ENCODE measurements at places on chromosomes 4 and X.
A peak's percentile ranks its signal among the peaks of the same experiment; 100 is the strongest.

- no peak for DNase-seq
Observed at GRCh38 chrX:9948406-9948805, 18.8 kb upstream of the CLDN34 start.

DNA sequence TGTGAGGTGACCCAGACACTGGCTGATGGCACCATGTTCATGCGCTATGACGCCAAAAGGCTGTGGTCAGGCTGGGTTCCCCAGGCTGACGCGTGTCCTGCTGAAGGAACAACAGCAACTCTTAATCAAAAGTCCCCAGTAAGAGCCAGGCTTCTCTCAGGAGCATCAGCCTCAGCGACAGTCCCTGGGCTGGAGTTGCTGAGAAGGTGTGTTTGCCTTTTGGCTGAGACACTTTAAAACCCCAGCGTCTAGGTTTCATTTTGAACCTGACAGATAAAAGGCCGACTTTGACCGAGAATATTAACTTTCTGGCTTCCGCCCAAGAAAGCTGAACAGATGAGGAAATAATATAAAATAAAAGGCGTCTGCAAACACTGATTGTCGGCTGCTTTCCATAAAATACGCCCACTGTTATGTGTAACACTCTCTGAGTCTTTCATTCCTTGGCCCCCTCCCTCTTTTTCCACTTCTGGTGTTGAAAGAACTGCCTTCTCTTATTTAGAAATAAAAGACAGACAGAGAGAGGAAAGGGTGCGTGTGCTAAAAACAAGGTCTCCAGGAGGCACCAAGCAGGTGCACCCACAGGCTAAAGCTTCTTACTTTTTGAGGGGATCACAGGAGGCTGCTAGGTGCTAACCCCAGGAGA is 373.6 kb downstream of the MID1IP1 start:
- DNase-seq: peak; percentile 7

GRCh38 chr4:77263247-77263646 is 106.2 kb downstream of the CCNG2 start:
- DNase-seq: no peak

DNA sequence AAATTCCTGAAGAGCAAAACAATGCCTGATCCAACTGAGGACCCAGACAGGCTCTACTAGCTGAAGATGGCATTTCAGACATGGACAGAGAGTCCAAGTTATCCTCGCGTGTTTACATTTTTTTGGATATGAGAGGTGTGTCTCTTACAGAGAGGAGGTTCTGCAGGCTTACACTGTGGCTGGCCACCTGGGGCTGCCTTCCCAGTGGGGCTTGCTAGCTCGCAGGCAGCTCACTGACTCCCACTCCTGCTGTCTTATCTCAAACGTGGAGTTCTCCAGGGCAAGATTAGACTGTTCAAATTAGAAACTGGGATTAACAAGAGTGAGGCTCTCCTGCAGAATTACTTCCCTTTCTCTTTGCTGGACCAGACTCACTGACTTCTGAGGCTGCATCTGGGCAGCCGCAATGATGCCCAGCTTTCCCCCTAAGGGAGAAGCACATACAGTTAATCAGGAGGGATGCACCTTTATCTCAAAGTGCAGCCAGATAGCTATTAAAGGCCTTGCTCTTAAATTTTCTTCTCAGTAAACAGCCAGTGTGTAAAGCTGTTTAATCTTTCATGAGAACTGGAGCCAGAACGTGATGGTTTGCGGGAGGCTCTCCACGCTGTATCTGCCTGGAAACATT is 123.0 kb downstream of the ENPP6 start:
- no peak for DNase-seq

DNA sequence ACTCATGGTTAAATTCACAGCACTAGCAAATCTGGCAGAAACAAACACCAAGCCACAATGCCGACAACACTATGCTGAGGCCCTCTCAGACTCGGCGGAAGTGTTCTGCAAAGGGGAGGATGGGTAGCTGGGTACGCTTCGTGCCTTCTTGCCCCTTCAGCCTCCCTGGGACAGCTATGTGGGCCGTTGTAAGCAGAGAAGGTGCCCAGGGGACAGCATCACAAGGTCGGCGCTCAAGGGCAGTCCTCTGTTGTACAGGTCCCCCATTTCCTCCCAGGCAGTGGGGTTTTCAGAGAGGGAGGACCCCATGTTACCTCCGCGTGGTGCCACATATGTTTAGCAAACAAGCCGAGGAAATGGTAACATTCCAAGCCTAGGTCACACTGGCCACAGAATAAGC is 173.6 kb downstream of the AFAP1 start:
- no peak for DNase-seq

- DNase-seq: peak; percentile 13
Observed at GRCh38 chrX:24506082-24506481, 41.0 kb downstream of the PDK3 start.

- DNase-seq: no peak
Observed at GRCh38 chrX:154376774-154377173, 2.3 kb upstream of the EMD start.
